ENCODE measurements at places on chromosomes 11 and 22. TPM values are rescaled to one million over a fixed set of nuclear protein-coding genes. Genes with fewer than 3 reads are reported as not detected.

Gene GGTLC2
- not detected for total RNA-seq

Gene FCHSD2
- total RNA-seq, result 9.1 TPM

Gene OR5L1
- total RNA-seq, result not detected

Gene OR5F1
- not detected for total RNA-seq

Gene OTOG
- not detected for total RNA-seq

DNA sequence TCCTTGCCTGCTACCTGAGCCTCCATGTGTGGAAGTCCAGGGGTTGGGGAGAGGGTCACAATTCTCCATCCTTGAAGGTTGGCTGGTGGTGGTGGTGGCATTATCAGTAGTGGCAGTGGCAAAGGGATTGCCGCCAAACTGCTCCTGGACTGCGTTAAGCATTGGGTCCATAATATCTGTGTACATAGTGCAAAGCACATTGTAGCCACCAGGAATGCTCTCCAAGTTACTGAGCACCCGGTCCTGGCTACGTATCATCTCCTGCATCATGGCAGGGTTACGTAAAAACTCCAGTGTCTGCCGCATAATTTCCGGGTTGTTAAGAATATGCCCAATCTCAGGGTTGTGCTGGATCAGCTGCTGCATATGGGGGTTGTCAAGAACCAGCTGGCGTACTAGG, 1.2 kb downstream of the UBQLN3 start:
- DNase-seq, result no peak
- no peaks in the 10 kb centered on the region for H3K4me1 ChIP-seq
- no peak overlapping the region for H3K4me3 ChIP-seq
- no peaks in the 10 kb centered on the region for H3K27me3 ChIP-seq
- H3K36me3 ChIP-seq, result no peaks in the 10 kb centered on the region

GRCh38 chr11:87851827-87852226, 323.4 kb downstream of the RAB38 start:
- no peaks in the 10 kb centered on the region for H3K36me3 ChIP-seq
- no peaks in the 10 kb centered on the region for H3K4me1 ChIP-seq
- no peaks in the 10 kb centered on the region for H3K27me3 ChIP-seq
- DNase-seq, result no peak

DNA sequence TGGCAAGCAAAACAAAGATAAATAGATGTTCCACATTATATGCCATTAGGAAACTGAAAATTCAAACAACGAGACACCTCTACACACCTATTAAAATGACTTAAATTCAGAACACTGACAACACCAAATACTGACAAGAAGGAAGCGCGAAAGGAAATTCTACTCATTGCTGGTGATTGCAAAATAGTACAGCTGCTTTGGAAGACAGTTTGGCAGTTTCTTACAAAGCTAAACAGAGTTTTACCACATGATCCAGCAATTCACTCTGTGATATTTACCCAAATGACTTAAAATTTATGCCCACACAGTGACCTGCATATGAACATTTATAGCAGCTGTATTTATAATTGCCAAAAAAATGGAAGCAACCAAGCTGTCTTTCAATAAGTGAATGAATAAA, 232.6 kb downstream of the CASP12 start:
- no peak overlapping the region for H3K27ac ChIP-seq
- DNase-seq, result peak; percentile 13
- H3K36me3 ChIP-seq, result no peaks in the 10 kb centered on the region
- 0 out of 2 replicates have a peak, but pooled peaks cover 3% of the 10 kb centered on the region for H3K27me3 ChIP-seq
- no peak overlapping the region for H3K4me3 ChIP-seq
- no peaks in the 10 kb centered on the region for H3K4me1 ChIP-seq

- no peaks in the 10 kb centered on the region for H3K36me3 ChIP-seq
- no peak overlapping the region for H3K4me3 ChIP-seq
- DNase-seq, result no peak
- no peaks in the 10 kb centered on the region for H3K4me1 ChIP-seq
- H3K27ac ChIP-seq, result no peak overlapping the region
These were observed 939.0 kb downstream of the BRD1 start for GRCh38 chr22:48888466-48889208.

- no peaks in the 10 kb centered on the region for H3K4me1 ChIP-seq
- no peak for DNase-seq
- no peaks in the 10 kb centered on the region for H3K36me3 ChIP-seq
- H3K27me3 ChIP-seq, result no peaks in the 10 kb centered on the region
These were observed 75.7 kb downstream of the CCDC83 start for GRCh38 chr11:85930879-85931366.

- DNase-seq, result no peak
- H3K27ac ChIP-seq, result no peak overlapping the region
- H3K36me3 ChIP-seq, result no peaks in the 10 kb centered on the region
- no peak overlapping the region for H3K4me3 ChIP-seq
- H3K4me1 ChIP-seq, result no peaks in the 10 kb centered on the region
These were observed 103.4 kb downstream of the BRD1 start for GRCh38 chr22:49724030-49724892.

- DNase-seq, result peak; percentile 50
- H3K4me3 ChIP-seq, result no peak overlapping the region
- no peaks in the 10 kb centered on the region for H3K4me1 ChIP-seq
- H3K36me3 ChIP-seq, result no peaks in the 10 kb centered on the region
These were observed 11.9 kb downstream of the B3GNT6 start for GRCh38 chr11:77046060-77046501.

DNA sequence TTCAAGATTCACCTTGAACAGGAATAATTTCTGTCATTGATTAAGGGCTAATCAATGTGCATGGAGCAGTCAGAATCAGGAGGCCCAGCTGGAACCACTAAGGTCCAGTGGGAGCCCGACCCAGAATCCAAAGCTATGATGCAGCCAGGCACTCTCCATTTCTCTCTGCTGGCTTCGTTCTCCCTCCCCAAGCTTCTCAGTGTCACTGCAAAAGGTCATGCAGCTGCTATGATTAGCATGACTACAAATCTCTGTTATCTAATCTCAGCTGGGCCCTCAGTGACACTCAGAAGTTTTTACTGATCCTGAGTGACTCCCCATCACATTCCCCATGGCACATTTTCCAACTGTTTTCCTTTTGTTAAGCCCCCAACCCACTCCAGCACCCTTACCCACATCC, 31.1 kb upstream of the PRSS23 start:
- no peak overlapping the region for H3K27ac ChIP-seq
- no peaks in the 10 kb centered on the region for H3K36me3 ChIP-seq

DNA sequence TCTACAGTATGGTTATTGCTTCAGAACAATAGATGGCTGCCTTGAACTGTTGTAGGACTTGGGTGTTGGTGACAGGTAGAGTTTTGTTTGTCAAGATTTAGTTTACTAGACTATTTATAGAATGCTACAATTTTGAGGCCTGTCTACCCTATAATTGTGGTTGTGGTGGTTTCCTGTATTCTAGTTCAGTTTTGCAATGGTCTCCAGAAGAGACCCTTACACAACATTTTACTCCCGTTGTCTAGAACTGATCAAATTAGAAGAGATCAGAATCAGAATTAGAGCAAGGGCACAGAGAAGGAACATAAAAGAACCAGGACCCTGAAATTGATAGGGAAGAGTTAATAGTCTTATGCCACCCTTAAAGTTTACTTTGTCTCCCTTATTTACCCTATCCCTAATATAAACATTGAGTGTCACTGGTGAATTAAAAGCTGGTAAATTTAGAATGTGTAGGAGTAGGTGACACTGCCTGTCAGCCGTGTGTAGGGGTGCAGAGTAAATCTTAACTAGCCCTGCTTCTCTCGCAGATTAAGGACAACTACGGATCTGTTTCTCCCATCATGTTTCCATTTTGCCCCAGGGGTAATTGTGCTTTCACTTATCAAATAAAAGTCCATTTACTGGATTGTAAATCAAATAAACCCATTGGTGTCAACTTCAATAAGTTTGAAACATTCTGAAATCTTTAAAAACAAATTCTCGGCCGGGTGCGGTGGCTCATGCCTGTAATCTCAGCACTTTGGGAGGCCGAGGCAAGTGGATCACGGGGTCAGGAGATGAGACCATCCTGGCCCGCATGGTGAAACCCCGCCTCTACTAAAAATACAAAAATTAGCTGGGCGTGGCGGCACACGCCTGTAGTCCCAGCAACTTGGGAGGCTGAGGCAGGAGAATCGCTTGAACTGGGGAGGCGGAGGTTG, 10.9 kb upstream of the PHLDB1 start:
- no peak for DNase-seq
- H3K36me3 ChIP-seq, result peaks cover 81% of the 10 kb centered on the region
- H3K4me1 ChIP-seq, result no peaks in the 10 kb centered on the region
- no peak overlapping the region for H3K4me3 ChIP-seq

- no peak overlapping the region for H3K27ac ChIP-seq
- DNase-seq, result no peak
- no peaks in the 10 kb centered on the region for H3K27me3 ChIP-seq
- no peaks in the 10 kb centered on the region for H3K4me1 ChIP-seq
These were observed 705 bp downstream of the BBOX1 start for GRCh38 chr11:27041141-27041899.

DNA sequence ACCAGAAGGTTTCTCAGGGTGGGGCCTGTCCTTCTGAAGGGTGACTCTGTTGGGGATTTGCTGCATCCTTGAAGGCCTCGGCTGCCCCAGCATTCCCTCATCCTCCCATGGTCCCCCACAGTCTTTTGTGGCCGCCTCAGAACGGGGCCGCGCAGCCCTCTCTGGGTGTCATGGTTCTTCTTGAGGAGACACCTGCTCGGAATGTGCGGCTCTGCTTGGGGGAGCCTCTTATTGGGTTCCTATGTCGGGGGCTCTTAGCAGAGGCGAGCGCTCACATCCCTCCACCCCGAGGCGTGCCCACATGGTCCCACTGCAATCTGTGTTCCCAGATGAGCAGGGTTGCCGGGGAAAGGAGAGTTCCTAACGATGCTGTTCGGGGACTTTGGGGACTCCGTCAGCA, 1008.4 kb downstream of the BRD1 start:
- H3K27me3 ChIP-seq, result no peaks in the 10 kb centered on the region
- no peak overlapping the region for H3K27ac ChIP-seq
- DNase-seq, result no peak
- H3K4me3 ChIP-seq, result no peak overlapping the region
- H3K4me1 ChIP-seq, result no peaks in the 10 kb centered on the region
- no peaks in the 10 kb centered on the region for H3K36me3 ChIP-seq

DNA sequence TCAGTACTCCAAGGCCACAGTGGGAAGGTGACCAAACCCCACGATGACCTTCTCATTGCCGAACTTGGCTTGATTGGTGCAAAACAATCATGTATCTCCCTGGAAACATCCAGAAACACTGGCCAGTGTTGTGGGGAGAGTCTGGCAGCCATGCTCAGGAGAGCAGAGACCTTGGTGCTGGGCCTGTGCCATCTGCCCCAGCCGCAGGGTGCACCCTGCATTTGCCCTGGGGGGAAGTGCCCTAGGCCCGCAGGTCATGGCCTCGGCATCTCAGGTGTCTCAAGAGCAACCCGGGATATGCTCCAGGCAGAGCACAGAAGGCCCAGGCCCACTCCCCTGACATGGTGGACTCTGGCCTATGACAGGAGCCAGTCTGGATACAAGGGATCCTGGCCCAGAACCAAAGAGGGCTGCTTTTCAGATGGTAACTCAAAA, 23.7 kb downstream of the ARVCF start:
- H3K36me3 ChIP-seq, result no peaks in the 10 kb centered on the region
- H3K4me1 ChIP-seq, result no peaks in the 10 kb centered on the region

GRCh38 chr11:132914600-132914999, 617.7 kb downstream of the OPCML start:
- peaks cover 13% of the 10 kb centered on the region for H3K4me1 ChIP-seq
- no peaks in the 10 kb centered on the region for H3K27me3 ChIP-seq
- H3K36me3 ChIP-seq, result no peaks in the 10 kb centered on the region
- no peak for DNase-seq
- no peak overlapping the region for H3K27ac ChIP-seq
- no peak overlapping the region for H3K4me3 ChIP-seq

DNA sequence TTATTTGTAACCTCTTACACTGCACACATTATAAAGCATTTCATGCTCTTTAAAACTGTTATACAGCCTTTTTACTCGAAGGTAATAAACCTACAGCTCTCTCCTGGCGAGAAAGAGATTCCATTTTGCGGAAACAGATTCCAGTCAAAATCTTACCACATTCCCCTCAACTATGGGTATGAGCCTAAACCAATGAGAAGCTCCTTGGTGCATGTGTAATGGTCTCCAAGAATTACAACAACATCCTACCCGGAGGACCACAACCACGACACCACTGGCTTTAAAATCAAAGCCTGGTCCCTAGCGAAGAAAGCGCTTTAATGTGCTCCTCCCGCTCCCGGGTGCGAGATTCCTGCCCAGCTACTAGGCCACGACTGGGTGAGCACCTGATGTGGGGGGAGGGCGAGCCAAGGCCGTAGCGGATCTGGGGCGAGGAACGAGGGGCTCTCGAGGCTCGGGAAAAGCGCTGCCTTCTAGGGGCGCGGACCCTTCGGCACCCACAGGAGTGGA, 821 bp downstream of the CELF1 start:
- H3K4me3 ChIP-seq, result peak overlapping the region; percentile 97
- H3K27ac ChIP-seq, result peak overlapping the region; percentile 84
- peaks cover 26% of the 10 kb centered on the region for H3K4me1 ChIP-seq
- peak; percentile 72 for DNase-seq

DNA sequence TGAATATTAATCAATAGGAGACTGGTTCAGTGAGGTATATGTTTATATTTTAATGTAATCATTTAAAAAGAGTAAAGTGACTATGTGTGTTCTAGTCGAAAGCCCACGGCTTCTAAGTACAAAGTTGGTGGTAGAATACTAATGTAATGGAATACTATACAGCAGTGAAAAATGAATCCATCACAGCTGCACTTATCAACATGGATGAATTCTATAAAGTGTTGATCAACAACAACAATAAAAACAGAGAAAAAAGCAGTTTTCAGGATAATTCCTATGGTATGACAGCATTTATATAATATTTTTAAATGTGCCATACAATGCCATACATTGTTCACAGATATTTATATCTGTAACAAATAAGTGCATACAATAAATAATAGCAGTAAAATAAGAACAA, 114.1 kb downstream of the SEZ6L start:
- H3K27ac ChIP-seq, result no peak overlapping the region
- H3K27me3 ChIP-seq, result peaks cover 6% of the 10 kb centered on the region
- no peaks in the 10 kb centered on the region for H3K4me1 ChIP-seq
- no peak overlapping the region for H3K4me3 ChIP-seq
- DNase-seq, result no peak

DNA sequence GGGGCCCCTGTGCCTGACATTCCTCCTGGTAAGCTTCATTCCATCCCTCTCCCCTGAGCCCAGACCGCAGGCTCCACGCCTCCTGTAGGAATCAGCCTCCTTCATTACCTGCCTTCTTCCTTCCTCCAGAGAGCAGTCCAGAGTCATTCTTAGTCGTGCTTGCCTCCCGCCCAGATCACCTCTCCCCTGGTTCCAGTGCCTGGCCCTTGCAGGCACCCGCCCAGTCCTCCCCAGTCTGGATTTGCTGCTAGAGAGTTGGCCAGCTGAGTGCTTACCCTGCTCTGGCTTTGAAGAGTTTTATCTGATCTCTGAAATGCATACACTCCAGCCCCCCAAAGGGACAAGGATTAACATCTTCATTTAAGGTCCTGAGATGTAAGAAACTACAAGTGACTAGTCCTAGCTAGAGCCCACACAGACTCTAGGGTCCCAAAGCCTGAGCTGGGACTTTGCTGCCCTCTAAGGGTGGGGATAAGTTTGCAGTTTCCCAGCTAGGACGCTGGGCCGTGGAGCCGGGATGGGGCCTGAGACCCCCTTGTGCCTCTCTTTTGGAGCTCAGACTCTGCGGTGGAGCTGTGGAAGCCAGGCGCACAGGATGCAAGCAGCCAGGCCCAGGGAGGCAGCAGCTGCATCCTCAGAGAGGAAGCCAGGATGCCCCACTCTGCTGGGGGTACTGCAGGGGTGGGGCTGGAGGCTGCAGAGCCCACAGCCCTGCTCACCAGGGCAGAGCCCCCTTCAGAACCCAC, 1.6 kb downstream of the NR1H3 start:
- H3K4me1 ChIP-seq, result peaks cover 20% of the 10 kb centered on the region
- H3K27me3 ChIP-seq, result no peaks in the 10 kb centered on the region
- no peak overlapping the region for H3K27ac ChIP-seq
- H3K36me3 ChIP-seq, result no peaks in the 10 kb centered on the region
- H3K4me3 ChIP-seq, result no peak overlapping the region

Measured in GM23248 (cell line).